ENCODE measurements at places on chromosomes 11 and 22. TPM values are rescaled to one million over a fixed set of nuclear protein-coding genes. Genes with fewer than 3 reads are reported as not detected.

The KREMEN1 gene
- 2.5 TPM for total RNA-seq

The EHF gene
- 0.55 TPM for total RNA-seq

The CSKMT gene
- 12.2 TPM for total RNA-seq

The RIMBP3C gene
- total RNA-seq: 0.23 TPM

The C22orf39 gene
- total RNA-seq: 11.5 TPM

The PPP2R1B gene
- 15.5 TPM for total RNA-seq

The AIFM3 gene
- 3.4 TPM for total RNA-seq

The SCUBE2 gene
- total RNA-seq: 0.52 TPM

All from A549 treated with DMSO at 1 μM for 4 hours (cell line).